ENCODE measurements at places on chromosomes 4 and X. TPM values are rescaled to one million over a fixed set of nuclear protein-coding genes. Genes with fewer than 3 reads are reported as not detected.
A peak's percentile ranks its signal among the peaks of the same experiment; 100 is the strongest.

DNA sequence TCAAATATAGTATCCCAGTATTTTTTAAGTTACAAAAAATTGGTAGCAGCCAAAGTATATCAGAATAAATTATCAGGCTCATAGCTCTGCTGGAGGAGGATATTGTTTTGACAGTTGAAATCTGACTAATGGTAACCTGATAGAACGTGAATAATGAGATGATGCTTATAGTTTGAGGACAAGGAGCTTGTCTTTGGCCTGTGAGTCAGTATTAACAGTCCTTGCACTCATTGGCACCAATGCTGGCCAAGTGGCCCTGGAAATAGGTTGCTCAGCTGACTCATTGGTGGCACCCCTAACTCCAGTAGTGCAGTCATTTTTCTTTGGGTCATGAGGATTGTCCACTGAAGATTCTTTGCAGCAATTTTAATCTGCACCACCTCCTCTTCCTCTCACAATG lies 203.3 kb upstream of the JADE1 start:
- DNase-seq, result no peak

- DNase-seq, result peak; percentile 9
These were observed 67.5 kb upstream of the GPR34 start for GRCh38 chrX:41621222-41621723.

HMGN5 gene
- total RNA-seq, result 5.6 TPM

DNA sequence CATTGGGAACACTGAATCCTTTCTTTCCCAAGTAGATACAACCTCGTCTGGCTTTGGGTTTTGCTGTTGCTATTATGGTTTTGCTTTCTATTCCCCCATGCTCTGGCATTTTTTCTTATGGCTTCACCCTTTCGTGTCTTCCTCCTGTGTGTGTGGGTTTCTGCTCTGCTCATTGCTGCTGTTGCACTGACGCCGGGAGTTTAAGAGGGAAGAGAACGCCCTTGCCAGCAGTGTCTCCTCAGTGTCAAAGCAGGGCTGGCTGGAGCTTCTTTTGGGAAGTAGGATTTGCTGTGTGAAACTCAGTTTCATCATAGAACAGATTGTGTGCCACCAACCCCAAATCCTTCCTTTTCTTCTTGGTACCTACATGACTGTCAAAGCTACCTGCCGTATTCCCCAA lies 63.7 kb downstream of the CLDN22 start:
- DNase-seq, result no peak

USO1 gene
- 49.6 TPM for total RNA-seq

GRCh38 chr4:7732263-7732662 lies 207.4 kb downstream of the AFAP1 start:
- DNase-seq, result no peak

ERAS gene
- total RNA-seq, result 0.19 TPM

MAGEC2 gene
- not detected for total RNA-seq

- DNase-seq, result no peak
These were observed 1.4 kb downstream of the CXXC4 start for GRCh38 chr4:104493081-104493831.

SNCA gene
- 8.4 TPM for total RNA-seq

RIPPLY1 gene
- 0.50 TPM for total RNA-seq

DNA sequence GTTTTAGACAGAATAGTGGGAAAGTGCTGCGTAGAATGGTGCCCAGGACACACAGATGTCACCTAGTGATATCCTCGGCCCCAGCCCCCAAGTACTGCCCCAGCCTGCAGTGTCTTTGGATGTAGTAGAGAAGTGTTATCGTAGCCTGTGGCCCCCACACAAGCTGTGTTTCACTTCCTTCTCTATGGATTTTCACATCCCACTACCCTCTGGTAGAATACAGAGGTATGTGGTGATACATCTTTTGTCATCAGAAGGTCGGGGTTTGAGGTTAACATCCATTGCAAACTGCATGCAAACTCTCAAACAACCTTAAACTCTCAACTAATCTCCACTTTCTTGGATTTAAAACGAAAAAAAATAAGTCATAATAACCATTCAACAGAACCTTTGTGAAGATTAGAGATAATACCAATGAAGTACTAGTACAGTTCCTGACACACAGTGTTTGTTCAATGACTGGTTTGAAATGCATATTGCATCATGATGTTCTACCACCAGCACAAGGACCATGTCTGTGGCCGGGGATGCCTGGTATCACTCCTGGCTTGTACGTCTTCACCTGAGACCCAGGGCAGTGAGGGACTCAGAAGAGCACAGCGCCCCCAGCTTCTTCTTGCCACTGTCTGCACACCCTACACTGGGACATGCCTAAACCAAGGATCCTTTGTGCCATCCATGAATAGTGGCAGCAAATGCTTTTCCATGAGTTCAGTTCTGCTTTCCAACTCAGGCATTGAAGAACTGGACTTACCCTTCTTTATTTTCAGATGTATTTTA lies 267.3 kb downstream of the DCTD start:
- no peak for DNase-seq

Data from kidney (tissue), 22 donors.